ENCODE measurements at places on chromosomes 3 and 15.

- DNase-seq = no peak
Measured at GRCh38 chr3:9986230-9986725, 363 bp downstream of the EMC3 start.

DNA sequence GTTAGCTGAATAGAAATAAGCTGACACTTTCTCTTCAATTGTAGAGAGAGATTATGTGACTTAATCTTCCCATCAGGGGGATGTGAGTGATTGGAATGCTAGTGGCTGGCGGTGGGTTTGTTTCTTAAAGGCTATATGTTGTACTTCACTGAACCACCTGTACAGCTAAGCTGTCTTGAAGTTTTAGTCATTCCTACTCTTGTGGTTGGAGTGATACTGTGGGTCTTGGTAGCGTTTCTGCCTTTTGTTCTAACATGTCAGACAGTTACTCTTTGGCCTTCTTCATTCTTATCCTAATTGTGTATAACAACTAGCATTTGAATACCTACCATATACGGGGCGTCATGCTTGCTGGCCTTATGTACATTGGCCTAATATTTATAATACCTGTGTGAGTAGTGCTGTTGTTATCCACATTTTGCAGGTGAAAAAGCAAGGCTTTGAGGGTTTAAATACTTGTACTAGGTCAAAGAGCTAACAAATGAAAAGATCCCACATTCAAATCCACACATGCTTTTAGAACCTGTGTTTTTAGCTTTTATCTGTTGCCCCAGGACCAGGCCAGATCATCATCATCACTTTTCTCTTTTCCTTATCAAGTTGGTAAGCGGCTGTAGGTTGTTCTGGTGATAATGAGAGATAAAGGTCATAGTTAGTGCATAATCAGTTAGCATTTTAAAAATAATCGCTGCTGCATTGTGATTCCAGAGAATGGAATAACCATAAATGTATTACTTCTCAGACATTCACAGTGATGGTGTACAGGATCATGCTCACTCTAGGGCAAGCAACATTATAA is 50.2 kb downstream of the AKAP13 start:
- no peak for DNase-seq

DNA sequence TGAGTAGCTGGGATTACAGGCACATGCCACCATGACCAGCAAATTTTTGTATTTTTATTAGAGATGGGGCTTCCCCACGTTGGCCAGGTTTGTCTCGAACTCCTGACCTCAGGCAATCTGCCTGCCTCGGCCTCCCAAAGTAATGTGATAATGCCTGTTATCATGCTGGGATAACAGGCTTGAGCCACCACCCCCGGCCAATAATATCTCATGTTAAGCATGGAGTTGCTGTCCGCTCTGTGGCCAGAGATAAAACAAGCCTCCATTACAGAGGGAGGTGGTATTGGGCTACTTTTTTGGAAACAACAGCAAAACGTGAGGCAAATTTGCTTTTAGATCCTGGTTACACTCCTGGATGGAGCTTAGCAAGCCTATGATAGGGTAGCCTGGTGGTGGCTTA is 32.9 kb upstream of the ALG1L2 start:
- no peak for DNase-seq

DNA sequence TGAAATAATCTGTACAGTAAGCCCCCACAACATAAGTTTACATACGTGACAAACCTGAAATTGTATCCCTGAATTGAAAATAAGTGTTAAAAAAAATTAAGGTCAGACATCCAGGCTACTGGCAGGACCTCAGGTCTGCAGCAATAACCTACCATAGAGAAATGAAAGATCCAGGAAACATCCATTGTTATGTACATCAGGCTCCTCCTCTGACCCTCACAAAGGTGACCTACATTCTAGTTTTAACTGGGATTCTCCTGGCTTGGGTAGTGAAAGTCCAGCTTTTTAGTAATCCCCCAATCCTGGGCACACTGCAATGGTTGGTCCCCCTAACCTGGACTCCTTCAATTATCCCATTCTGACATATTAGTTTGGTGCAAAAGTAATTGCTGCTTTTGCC is 749.6 kb upstream of the LMCD1 start:
- no peak for DNase-seq

- DNase-seq = no peak
Measured at GRCh38 chr3:141302364-141303141, 65.8 kb upstream of the ZBTB38 start.

DNA sequence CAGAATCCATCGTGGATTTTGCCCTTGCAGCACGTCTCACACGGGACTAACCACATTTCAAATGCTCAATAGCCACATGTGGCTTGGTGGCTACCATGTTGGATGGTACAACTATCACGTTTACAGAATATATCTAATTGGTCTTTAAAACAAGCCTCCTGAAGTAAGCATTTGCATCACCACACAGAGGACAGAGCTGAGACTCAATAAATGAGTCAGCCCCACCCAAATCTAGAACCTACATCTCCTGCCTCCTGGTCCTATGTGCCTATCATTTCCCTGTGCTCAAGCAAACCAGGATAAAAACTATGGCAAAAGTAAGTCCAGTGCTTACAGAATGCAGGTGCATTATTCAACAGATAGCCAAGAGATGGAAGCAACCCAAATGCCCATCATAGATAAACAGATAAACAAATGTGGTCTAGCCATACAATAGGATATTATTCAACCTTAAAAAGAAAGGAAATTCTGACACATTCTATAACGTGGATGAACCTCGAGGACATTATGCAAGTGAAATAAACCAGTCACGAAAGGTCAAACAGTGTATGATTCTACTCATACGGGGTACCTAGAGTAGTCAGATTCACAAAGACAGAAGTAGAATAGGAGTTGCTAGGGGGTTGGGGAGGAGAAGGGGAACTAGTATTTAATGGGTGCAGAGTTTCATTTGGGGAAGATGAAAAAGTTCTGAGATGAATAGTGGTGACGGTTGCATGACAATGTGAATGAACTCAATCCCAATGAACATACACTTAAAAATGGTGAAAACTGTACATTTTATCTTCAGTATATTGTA is 43.9 kb downstream of the SRGAP3 start:
- no peak for DNase-seq

All from activated CD4-positive, alpha-beta T cell treated with anti-CD3 and anti-CD28 coated beads for 4 hours (primary cell).